Aorta (tissue), 5 donors: ENCODE measurements at places on chromosomes 6 and 20.

- DNase-seq: no peak
These were observed 382.7 kb downstream of the C6orf118 start for GRCh38 chr6:164926686-164927085.

GRCh38 chr6:133568970-133569889 lies 319.7 kb upstream of the TCF21 start:
- no peak for DNase-seq

- DNase-seq: no peak
These were observed 1294.5 kb downstream of the KHDRBS2 start for GRCh38 chr6:60991427-60992028.

GRCh38 chr6:7414811-7415210 lies 25.2 kb downstream of the RIOK1 start:
- no peak for DNase-seq

GRCh38 chr6:88866856-88867255 lies 96.6 kb downstream of the RNGTT start:
- no peak for DNase-seq

GRCh38 chr6:167233490-167233889 lies 57.6 kb upstream of the UNC93A start:
- DNase-seq: no peak

DNA sequence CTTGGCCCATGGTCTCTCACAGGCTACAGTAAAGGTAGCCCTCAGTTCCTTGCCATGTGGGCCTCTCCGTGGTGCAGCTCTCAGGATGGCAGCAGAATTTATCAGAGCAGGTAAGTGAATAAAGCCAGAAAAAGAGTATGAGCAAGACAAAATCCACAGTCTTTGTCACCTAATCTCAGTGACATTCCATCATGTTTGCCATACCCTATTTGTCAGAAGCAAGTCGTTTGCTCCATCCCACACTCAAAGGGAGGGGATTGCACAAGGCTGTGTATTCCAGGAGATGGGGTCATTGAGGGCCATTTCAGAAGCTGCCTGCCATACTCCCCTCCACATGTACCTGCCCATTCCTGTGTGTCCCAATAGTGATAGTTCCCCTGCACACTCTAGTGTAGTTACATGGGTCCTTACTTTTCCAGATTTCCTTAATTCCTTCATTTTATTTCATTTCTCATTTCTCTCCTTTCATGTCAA lies 24.2 kb downstream of the ISM1 start:
- no peak for DNase-seq
